ENCODE measurements at places on chromosomes 6 and 20.

DNA sequence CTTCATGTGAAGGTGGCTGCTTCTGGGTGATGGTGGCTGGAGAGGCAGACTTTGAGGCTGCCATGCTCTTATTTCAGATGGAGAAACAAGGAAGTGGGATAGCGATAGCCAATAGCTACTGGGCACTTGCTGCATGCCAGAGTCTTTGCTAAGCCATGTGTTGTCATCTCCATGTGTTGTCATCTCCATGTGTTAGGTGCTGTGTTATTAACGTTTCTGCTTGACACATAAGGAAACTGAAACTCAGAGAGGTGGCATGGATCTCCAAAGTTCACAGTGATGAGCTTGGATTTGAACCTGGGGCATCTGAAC is 16.9 kb downstream of the KIAA1755 start:
- no peak for DNase-seq

DNA sequence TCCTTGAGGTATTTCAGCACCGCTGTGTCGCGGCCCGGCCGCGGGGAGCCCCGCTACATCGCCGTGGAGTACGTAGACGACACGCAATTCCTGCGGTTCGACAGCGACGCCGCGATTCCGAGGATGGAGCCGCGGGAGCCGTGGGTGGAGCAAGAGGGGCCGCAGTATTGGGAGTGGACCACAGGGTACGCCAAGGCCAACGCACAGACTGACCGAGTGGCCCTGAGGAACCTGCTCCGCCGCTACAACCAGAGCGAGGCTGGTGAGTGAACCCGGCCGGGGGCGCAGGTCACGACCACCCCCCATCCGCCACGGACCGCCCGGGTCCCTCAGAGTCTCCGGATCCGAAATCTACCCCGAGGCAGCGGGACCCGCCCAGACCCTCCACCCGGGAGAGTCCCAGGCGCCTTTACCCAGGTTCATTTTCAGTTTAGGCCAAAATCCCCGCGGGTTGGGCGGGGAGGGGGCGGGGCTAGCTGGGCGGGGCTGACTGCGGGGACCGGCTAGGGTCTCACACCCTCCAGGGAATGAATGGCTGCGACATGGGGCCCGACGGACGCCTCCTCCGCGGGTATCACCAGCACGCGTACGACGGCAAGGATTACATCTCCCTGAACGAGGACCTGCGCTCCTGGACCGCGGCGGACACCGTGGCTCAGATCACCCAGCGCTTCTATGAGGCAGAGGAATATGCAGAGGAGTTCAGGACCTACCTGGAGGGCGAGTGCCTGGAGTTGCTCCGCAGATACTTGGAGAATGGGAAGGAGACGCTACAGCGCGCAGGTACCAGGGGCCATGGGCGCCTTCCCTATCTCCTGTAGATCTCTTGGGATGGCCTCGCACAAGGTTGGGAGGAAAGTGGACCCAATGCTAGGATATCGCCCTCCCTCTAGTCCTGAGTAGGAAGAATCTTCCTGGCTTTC is 693 bp downstream of the HLA-F start:
- DNase-seq = no peak

DNA sequence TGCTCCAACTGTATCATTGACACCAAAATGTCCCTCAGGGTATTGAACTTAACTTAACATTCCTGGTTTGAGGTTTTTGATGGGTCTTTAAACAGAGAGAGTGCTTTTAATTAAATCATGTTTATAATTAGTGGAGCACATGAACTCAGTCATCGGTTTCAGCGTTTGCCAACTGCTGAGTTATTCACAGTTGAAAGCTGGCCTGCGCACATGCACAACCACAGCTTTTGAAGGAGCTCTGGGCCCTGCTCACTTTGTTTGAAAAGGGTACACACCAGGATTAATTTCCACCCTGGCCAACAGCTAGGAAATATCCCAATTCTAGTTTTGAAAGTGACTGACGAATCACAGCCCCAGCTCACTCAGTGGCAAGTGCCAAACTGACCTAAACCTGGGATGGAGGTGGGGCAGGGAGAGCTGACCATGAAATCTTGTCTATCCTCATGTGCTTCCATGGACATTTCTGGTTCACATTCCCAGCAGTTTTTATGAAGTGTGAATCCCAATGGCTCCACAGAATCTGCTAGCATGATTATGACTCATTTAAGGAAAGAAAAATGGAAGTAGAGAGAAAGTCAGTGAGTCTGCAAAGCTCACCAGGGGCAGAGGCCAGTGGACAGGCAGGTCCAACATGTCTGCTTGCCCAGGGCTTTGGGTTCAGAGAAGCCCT is 247.8 kb downstream of the FNDC1 start:
- DNase-seq = no peak

DNA sequence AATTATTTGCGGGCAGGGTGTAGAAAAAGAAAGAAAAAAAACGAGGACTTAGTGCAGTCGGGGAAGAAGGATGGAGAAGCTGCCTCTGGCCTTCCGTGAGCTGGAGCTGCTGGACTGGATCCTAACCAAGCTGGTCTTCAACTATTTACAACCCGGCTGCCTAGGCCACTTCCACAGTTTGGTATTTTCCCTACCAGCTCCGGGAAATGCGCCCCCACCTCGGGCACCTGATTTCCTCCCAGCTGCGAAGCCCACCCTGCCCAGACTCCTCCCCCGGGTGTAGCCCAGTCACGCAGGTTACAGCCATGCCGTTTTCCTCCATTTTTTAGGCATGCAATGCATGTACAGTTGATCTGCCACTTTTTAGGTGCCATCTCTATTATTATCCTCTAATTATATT is 21.2 kb downstream of the THEMIS start:
- no peak for DNase-seq

DNA sequence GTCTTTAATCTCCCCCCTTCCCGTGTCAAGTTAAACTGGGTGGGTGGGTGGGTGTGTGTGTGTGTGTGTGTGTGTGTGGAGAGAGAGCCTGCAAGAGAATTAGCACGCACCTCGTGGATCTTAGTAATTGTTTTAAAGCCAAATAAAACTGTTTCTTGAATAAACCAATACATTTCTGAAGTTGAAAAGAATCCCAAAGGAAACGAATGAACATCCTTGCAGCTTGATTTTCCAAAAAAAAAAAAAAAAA is 381 bp upstream of the BICRAL start:
- DNase-seq = no peak

- no peak for DNase-seq
Measured at GRCh38 chr20:25654487-25654886, 30.7 kb upstream of the NANP start.

DNA sequence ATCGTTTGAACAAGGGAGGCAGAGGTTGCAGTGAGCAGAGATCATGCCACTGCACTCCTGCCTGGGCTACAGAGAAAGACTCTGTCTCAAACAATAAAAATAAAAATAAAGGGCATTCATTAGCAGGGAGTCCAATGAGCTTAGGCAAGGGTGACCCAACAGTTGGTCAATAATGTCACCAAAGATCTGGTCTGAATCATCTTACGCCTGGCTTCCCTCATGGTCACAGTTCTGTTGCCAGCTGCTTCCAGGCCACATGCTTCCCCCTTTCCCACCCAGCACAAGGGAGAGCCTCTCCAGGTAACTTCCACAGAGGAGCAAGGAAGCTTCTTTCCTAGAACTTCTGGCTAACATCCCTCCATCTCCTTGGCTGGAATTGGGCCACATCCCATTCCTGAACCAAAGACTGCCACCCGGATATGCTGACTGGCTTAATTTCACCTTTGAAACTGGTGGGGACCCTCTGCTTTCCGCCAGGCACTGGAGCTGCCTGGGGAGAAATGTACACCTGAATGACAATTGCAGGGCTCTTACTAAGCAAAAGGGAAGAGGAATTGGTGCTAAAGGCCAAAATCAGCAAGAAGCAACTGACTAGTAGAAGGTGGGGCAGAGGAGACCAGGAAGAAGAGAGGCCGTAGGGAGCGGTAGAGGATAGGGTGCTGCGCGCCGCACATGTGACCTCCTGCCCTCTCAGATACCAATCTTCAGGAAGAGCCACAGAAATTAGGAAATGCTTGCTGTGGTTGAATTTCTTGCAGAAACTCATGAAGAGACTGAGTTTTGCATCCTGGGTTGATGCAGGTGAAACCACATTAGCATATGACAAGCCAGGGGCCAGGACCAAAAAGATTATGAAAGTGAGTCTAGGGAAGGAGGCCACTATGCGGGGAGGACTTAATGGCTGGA is 8.3 kb upstream of the SCML4 start:
- DNase-seq = no peak

GRCh38 chr20:50491168-50491567 is 19.0 kb upstream of the PTPN1 start:
- DNase-seq = no peak

DNA sequence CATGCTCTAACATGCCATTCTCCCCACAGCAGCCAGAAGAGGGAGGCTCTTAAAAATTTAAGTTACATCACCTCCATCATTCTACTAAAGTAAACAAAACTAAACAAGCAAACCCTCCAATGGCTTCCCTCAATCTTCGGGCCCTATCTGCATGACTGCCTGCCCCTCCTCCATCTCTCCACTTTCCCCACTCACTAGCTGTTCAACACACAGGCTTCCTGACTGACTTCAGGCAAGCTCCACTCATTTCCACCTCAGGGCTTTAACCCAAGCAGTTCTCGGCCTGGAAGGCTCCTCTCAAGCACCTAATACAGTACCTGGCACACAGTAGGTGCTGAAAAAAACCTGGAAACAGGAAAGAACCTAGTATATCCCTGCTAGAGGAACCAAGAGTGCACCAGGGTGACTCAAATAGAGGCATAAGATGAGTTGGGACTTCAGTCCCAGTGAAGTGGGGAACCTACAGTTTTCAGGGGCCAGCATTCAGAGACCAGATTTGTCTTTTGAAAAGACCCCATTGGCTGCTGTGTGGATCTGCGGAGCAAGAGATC is 2.8 kb downstream of the AHCY start:
- DNase-seq = no peak

- DNase-seq = no peak
Measured at GRCh38 chr6:34196833-34197195, 39.9 kb upstream of the HMGA1 start.

DNA sequence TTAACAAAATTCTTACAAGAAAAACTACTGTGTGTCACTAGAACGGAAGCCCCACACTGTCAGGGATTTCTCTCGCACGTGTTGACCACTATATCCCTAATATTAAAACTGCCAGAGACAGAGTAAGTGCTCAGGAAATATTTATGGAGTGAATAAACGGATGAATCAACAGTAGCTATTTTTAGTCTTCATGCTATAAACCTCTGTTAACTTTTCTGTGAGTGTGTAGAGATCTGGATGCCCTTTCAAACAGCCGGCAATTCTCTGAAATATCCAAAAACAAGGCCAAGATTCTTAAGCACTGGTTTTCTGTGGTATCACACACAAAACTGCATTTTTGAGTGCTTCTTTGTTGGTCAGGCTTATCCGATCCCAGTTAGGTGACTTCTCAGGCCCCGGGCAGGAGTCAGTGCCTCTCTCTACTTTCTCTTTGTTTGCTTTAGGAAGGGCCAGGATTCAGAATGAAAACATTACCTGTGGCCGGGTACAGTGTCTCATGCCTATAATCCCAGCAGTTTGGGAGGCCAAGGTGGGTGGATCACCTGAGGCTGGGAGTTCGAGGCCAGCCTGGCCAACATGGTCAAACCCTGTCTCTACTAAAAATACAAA is 15.7 kb downstream of the ATP9A start:
- DNase-seq = no peak

- no peak for DNase-seq
Measured at GRCh38 chr6:84581494-84582259, 182.7 kb downstream of the TBX18 start.

DNA sequence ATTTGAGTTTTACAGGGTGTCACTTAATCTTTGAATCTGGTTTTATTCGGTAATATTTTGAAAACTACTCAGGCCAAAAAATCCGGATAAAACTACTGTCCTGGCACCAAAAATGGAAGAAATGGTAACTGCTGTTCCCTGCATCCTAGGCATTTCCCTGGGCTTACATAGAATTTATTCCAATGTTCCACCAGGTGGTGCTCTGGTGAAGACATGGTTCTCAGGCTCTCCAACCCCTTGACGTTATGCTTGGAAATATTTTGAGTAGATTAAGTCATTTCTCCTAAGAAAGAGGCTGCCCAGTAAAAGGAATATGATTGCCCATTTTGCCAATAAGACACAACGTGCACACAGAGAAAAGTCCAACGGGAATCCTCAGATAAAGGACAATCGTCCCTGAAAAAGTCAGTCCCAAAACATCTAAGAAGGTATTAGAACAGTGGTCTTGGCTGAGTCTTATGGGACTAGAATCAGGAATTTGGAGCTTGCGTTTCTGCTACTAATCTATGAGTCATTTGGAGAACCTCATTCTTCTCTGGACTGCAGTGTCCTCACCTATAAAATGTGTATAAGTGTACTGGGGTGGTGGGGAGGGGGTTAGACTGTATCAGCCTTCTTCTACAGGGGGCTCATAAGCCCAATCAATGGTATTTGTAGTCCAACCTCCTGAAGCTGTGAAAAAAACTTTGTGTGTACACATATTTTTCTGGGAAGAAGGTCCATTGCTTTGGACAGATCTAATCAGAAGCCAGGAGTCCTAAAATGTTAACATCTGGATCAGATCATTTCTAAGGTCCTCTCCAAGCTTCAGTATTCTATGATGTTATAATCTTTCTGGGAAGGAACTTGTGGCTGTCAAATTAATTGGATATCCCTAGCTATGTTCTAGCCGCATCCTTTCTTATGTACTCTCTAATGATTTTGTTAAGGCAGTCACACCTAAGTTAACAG is 131.0 kb upstream of the BMP2 start:
- DNase-seq = peak; percentile 8

- DNase-seq = no peak
Measured at GRCh38 chr20:41142245-41142644, 4.9 kb downstream of the PLCG1 start.

DNA sequence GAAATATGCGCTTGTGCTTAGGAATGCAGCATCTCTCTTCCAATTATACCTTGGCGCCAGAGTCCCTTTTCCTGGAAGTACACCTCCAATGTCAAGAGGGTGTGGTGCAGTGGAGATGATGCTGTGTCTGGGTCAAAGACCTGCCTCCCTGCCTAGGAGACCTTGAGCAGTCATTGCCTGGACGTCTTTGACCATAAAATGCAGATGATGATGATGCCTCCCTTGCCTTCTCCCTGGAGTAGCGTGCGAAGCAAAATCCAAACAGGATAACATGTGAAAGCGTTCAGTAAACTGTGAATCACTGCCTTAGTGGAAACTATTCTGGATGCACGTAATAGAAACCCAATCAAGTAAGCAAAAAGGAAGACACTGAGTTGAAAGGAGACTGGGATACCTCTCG is 97.4 kb upstream of the ARMC2 start:
- DNase-seq = no peak

DNA sequence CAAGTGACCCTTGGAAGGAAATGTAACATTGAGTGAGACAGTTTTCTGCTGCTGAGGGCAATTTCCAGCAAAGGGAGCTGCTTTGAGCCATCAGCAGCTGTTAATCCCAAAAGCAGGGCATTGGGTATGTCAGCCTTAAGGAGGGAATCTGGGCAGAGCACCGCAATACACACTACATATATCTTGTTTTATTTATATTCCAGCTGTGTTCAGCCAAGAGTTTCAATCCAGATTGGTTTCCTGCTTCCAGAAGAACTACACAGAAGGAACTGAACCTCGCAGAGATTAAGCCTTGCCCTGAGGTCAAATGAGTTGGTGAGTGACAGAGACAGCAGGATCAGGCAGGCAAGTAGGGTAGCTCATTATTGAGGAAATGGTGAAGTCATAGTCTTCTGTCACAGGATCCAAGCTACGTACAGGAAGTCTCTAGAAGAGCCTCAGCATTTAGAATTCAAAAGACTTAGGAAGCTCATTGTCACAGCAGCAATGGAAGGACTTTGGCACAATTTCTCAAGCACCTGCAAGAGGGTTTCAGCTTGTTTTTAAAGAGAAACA is 109.9 kb upstream of the HEY2 start:
- no peak for DNase-seq

GRCh38 chr6:75926293-75927168 is 145.9 kb downstream of the IMPG1 start:
- DNase-seq = no peak

- DNase-seq = no peak
Measured at GRCh38 chr20:13526551-13526950, 112.2 kb downstream of the TASP1 start.

Data from NCI-H1694 treated with DMSO at 0.1 percent for 48 hours (cell line).